SIG-M5 (cell line): ENCODE measurements at places on chromosomes 5 and 9.

DNA sequence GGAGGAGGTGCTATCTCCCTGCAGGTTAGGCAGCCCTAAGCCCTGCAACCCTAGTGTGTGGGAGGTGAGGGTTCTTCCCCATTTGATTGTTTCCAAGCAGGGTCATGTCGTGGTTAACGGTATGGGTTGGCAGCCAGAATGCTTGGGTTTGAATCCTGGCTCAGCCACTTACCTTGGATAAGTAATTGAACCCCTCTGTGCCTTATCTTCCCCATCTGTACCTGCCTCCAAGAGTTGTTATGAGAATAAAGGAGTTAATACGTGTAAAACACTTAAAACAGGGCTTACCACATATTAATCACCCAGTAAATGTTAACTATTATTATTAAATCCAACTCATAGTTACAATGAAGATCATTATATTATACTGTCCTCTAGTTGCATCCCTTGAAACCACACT, 52.2 kb upstream of the SPATA31E1 start:
- DNase-seq: no peak

DNA sequence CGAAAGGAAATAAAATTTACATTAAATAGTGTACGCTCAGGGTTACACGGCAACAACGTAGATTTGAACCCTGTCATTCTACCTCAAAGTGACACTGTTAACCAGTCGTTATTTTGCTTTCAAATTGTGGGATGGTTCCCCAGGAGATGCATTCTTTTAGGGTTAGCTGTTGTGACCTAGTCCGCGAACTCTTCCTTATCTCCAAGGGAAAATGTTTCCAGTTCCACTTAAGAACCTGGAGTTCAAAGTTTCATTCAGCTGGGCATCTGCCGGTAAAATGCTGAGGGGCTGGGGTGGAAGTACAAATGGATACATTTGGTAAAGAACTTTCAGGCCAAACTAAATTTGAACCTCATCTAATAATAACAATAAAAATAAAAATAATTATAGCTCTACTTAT, 264.6 kb downstream of the NR3C1 start:
- no peak for DNase-seq

DNA sequence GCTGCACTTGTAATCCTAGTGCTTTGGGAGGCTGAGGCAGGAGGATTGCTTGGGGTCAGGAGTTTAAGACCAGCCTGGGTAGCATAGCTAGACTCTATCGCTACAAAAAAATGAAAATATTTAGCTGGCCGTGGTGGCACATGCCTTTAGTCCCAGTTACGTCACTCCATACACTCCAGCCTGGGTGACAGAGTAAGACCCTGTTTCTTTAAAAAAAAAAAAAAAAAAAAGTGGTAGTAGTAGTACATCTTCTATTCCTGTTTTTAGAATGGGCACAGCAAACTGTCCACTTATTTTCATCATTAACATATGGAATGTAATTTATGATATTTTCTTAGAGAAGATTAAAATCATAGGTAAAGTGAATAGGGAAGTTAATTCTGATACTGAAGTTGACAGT, 48.2 kb downstream of the TRIO start:
- no peak for DNase-seq

DNA sequence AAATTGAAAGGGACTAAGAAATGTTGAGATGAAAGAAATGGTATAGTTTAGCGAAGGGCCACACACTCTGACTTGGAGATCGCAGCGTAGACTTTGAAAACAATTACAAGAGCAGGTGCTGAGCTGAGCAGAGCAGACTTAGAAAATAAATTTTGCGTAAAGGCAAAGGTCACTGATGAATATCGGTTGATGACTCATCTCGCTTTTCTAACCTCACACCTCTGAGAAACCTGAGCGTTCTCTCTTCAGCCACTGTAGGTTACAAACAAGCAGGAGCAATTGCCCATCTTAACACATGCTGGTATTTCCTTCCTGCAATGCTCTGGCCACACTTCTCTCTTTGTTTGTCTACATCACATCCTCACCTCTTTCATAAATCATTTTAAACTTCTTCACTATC, 190.6 kb upstream of the C9orf72 start:
- no peak for DNase-seq

DNA sequence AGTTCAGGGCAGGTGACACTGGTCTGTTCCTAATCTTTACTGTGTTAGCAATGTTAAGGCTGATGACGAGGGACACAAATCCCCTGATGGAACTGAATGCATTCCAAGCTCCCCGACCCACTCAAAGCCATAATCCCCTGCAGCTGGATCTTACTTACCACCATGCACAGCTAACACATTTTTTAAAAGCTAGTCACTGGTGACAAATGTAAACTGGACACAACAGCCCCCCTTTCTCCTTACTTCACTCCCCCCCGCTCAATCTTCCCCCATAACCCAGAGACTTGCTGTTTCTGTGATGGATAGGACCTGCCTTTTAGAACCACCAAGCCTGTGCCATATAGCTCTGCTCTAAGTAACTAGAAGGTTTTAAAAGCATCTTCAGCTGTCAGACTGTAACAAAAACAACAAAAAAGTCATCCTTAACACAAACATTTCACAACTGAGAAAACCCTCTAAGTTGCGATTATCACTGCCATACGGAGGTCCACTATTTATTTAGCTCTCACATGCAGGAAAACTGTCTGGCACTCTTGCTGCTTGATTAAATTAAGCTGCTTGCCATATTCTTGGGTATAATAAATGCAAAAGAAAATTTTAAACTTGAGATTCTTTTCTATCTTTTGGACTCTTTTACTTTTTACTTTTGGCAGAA, 44.4 kb downstream of the BNC2 start:
- DNase-seq: no peak

DNA sequence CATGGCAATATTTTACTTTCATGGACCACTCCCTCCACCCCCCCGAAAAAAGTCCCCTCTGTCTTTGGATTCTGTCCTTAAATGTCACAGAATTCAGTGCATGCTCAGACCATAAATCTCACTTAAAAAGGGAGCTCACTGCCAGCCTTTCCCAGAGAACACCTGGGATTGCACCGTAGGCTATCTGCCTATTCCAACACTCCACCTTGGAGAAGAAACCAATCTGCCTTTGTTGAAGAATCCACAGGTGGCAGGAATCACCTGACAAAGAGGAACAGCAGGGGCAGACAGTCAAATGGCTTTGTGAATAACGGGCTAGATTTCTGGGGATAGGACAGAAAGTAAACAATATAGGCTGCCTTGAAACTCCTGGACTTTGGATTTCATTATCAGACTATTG, 306.7 kb upstream of the BRINP1 start:
- no peak for DNase-seq

GRCh38 chr9:123246534-123246933, 21.9 kb downstream of the STRBP start:
- DNase-seq: no peak

- no peak for DNase-seq
Observed at GRCh38 chr5:130077007-130077406, 172.7 kb downstream of the CHSY3 start.

DNA sequence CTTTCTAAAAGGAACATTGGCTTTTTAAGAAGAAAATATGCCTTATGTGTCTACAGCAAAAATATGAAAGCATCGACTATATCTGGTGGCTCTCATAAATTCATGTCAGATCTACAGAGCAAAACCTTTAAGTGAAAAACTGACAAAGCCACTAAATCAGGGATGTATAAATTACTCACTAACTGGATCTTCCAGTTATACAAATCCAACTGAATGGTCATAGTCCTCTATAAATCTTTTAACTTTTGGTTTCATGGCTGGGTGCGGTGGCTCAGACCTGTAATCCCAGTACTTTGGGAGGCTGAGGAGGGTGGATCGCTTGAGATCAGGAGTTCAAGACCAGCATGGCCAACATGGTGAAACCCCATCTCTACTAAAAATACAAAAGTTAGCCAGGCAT, 29.2 kb upstream of the GZMA start:
- no peak for DNase-seq
